Activated CD4-positive, CD25-positive, alpha-beta regulatory T cell (primary cell): ENCODE measurements at places on chromosomes 2 and 18.

- DNase-seq = no peak
These were observed 120.9 kb upstream of the DLX2 start for GRCh38 chr2:172223601-172224054.

- DNase-seq = no peak
These were observed 86.9 kb upstream of the GPC1 start for GRCh38 chr2:240348522-240348921.

- DNase-seq = no peak
These were observed 3.2 kb downstream of the TRAK2 start for GRCh38 chr2:201448061-201448460.

DNA sequence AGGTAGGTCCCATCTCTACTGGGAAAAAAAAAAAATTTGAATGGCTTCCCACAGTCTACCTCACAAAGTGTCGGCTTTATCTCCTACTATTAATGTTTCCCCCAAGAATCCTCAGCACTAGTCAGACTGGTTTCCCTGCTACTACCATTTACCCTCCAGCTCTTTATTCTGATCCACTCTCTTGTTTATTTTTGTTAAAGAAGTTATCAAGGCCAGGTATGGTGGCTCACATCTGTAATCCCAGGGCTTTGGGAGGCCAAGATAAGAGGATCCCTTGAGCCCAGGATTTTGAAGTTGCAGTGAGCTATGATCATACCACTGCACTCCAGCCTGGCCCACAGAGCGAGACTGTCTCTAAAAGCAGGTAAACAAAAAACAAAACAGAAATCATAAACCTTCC lies 1275.3 kb downstream of the LRP1B start:
- DNase-seq = no peak

DNA sequence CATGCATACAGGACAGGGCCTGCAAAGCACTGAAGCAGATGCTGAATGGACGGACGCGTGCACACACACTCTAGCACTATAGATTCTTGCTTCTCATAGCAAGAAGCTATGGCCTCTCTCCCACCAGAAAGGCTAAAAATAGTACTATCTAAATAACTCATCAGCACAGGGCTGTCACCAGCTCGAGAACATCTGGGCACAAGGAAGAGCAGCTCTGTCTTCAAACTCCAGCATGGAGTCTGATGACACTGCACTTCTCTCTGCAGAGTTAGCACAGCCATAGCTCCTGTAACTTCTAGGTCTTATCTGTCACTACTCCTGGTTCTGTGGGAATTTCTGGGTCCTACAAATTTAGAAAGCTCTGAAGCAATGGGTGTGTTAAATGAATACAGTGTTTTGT lies 123.5 kb downstream of the MYO5B start:
- DNase-seq = no peak

GRCh38 chr2:4528773-4529172 lies 825.4 kb downstream of the DCDC2C start:
- no peak for DNase-seq
